ENCODE measurements at places on chromosomes 13 and 19. TPM values are rescaled to one million over a fixed set of nuclear protein-coding genes. Genes with fewer than 3 reads are reported as not detected.

The ENOX1 gene
- 45.2 TPM for total RNA-seq

The KLK12 gene
- total RNA-seq: not detected

The ERICH6B gene
- not detected for total RNA-seq

The ZNF841 gene
- 52.4 TPM for total RNA-seq

The PODNL1 gene
- total RNA-seq: not detected

The TNNI3 gene
- not detected for total RNA-seq

The SYNGR4 gene
- total RNA-seq: not detected

The CDC34 gene
- total RNA-seq: 46.2 TPM

The CEACAM3 gene
- not detected for total RNA-seq

The ZNF264 gene
- 27.5 TPM for total RNA-seq

The ZNF578 gene
- total RNA-seq: 28.4 TPM

The PABPC3 gene
- not detected for total RNA-seq

The ADAT3 gene
- 1.2 TPM for total RNA-seq

Data from occipital lobe (tissue), 3 donors.